ENCODE measurements at places on chromosomes 13 and 19. TPM values are rescaled to one million over a fixed set of nuclear protein-coding genes. Genes with fewer than 3 reads are reported as not detected.

GRCh38 chr13:113053376-113053775 lies 52.2 kb upstream of the F7 start:
- DNase-seq, result no peak

DNA sequence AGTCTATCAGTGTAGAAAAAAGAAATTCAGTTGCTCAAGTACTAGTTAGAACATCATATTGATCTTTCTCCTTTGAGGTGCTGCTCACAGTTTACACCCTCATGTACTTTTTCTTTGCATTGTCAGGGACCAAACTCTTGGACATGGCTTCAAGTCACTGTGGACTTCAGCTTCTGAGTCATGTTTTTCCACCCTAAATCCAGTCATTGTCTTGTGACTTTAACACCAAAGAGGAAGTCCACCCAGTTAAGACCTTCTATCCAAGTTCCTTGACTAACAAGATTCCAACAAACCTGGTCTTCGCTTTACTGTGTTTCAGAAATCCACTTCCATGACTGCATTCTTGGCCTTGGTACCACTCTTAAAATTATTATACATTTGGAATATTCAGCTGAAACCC lies 206.7 kb upstream of the ARGLU1 start:
- DNase-seq, result no peak

DNA sequence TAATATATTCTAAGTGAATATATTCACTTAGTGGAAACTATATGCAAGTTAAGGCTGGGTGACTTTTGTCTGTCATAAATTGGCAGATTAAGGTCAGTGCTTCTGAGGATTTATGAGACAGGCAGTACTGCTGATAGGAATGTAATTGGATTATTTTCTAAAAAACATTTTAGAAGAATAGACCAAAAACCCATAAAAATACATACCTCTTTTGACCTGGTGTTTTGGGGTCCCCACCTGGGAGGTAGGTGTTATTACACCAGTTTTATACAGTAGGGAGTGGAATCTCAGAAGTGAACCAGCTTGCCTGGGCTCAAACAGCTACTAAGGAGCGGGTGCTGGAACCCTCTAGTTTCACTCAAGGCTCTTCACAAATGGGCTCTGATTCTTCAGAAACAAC lies 25.3 kb downstream of the COG3 start:
- no peak for DNase-seq

DNA sequence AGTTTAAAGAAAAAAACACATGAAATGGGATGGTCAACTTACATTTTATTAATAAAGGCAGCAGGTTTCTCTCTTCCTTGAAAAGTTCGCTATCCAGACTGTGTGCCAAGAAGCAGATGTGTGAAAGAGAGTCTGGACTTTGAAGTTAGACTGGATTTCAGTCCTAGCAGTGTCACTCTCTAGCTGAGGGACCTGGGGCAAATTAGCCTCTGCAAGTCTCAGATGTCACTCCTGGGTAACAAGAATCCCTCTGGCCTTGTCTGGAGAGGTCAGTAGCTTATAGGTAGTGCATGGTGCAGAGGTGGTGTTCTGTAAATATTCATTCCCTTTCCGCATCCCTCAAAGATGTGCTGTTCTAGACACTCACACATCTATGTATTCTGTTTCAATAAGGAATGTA lies 187.6 kb upstream of the RNF113B start:
- DNase-seq, result no peak

DNA sequence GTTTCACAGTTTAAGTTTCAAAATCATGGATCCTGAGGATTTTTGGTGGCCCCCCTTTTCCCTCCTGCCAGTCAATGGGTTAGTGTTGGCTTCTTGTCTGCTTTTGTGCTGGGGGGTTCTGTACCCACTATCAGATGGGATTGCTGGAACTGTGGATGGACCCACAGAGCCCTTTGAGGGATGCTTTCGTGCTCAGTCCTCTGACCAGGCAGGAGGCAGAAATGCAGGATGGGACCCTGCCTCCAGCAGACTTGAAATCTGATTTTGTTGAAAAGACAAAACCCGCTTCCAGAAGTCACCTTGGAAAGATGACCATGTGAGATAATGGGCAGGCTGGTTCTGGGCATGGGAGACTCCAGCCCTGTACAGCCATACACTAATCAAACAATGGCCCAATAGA lies 408.9 kb downstream of the ZNF536 start:
- no peak for DNase-seq

DNA sequence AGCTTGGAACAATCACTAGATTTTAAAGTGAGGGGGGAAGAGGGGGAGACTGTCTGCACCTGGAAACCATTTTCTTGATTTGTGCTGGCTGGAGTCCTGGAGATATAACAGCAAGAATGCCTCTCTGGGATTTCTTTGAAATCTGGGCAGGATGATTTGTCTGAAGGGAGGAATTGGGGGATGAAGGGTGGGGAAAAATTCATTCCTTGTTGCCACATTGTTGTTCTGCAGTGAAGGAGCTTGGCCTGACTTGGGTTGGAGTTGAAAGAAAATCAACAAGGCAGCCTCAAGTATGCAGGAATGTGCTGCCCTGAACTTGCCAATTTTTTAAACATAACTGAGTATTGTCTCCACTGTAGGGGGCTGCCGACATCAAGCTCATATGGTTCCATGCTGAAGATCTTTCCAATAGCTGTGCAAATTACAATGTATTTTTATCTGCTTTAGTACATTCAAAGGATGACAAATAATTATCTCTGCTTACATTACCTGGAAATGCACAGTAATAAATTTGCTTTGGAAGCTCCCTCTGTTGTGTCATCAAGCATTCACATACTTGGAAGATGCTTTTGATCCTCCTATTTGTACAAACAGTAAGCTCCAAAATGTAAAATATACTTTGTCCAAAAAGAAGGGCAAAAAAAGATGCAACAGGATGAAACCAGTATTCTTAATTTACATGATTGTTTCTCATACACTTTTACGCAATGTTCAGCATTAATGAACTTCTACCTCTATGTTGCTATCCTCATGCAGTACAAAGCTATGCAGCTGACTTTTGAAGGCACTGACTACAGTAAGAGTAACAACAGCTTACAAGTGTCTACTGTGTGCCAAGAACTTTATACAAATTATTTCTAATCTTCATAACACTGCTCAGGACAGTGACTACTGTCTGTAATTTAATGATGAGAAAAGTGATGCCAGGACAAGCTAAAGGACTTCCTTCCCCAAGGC lies 627.9 kb upstream of the KLF12 start:
- no peak for DNase-seq

DNA sequence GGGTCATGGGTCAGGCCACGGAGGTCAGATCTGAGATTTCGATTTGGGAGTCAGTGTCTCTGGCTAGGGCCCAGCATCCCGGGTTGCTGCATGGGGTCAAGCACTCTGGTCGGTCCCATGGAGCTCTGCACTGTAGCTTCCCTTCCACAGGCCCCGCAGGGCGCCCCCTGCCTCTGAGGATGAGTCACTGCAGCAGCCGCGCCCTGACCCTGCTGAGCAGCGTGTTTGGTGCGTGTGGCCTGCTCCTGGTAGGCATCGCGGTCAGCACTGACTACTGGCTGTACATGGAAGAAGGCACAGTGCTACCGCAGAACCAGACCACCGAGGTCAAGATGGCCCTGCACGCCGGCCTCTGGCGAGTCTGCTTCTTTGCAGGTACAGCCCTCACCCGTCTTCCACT lies 3.6 kb downstream of the CACNG7 start:
- no peak for DNase-seq

- DNase-seq, result no peak
These were observed 20.2 kb downstream of the VSTM2B start for GRCh38 chr19:29545866-29546582.

DNA sequence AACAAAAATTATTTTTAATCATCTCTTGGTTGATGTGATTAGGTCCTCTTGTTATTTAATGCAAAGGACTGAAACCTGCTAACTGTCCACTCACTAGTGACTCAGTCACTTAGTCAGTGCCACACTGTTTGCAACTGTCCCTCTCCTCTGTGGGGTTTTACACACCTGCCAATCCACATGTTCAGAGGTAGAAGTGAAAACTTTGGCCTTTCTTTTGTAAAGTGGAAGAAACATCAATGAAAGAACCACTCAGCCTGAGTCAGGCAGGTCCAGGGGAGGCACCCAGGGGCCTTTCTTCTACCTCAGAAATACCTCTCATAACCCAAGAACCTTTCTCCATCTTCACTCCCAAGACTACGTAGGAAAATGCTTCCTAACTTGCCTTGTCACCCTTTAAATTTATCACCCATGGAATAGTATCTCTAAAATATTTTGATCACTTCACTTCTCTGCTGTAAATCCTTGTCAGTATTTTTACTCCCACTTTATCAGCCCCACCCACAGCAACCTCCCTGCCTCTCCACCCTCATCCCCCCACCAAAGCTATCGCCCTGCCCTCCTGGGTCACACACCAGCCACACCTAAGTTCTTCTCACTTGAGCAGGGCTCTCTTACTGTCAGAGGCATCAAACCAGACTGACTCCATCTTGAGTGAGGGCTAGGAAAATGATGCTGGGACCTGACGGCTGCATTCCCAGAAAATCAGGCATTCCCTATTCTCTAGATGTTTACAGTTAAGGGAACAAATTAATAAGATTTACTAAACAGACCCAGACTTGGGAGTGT lies 29.6 kb upstream of the EEF1AKMT1 start:
- DNase-seq, result no peak

DNA sequence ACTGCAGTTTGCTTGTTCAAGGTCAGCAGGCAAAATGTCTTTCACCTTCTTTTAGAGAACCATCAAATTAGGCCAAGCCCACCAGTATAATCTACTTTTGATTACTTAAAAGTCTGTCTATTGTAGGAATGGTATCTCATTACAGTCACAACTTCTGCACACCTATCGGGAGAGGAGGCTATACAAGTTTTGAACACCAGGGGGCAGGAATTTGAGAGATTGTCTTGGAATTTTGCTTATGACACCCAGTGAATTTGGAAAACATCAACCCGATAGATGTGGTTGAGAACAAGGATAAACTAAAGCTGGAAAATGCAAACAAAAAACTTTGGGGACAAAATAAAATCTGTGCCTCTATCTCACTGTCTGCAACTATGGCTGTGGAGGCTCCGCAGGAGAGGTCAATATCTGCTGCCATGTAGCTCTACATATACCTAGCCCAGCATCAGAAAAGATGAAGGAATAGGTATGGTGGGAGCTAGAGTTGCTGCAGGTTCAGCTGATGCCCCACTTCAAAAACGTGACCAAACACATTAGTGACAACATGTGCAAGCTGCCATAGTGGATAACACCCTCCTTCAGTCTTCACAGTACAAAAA lies 1299.2 kb upstream of the SPRY2 start:
- peak; percentile 13 for DNase-seq

DNA sequence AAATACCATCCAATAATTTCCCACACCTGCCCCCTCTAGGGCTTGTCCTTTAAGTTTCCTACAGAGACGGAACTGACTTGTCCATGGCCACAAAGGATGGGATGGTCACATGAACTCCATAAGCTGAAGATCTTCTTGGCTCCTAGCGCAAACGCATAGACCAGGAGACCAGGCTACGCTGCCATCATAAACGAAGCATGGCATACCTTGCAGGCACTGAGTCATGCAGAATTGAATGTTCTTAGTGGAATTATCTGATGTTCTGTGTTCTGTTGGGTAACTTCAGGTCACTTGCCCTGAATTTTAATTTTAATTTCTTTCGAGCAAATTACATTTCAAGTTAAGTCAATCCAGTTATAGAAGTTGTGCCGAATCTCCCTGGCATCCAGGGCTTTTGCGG lies 96.4 kb upstream of the STARD13 start:
- DNase-seq, result no peak

DNA sequence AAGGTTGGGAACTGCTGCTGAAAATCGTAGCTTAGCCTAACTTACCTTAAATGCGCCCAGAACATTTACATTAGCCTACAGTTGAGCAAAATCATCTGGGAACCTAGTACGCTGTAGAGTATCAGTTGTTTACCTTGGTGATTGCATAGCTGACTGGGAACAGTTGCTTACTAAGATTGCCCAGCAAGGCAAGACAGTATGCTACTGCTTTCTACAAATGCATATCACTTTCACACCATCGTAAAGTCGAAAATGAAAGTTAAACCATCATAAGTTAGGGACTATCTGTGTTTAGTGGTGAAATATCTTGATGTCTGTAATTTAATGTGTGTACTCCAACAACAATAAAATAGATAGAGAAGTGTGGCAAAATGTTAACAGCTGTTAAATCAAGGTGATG lies 1670.6 kb upstream of the PCDH20 start:
- no peak for DNase-seq

GRCh38 chr13:42875475-42876269 lies 94.3 kb downstream of the FAM216B start:
- DNase-seq, result no peak

DNA sequence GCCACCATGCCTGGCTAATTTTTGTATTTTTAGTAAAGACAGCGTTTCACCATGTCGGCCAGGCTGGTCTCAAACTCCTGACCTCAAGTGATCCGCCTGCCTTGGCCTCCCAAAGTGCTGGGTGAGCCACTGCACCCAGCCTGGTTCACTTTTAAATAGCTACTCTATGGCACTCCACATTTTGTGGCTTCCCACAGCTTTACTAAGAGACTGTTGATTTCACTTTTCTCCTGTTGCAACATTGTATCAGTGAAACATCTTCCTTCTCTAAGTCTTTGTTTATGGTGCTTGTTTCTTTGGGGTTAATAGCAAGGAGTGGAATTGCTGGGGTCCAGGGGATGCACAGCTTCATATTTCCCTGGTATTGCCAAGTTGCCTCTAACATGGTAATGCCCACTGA lies 12.3 kb downstream of the TMEM38A start:
- no peak for DNase-seq

- no peak for DNase-seq
These were observed 2.5 kb downstream of the PDE4A start for GRCh38 chr19:10422846-10423245.

DNA sequence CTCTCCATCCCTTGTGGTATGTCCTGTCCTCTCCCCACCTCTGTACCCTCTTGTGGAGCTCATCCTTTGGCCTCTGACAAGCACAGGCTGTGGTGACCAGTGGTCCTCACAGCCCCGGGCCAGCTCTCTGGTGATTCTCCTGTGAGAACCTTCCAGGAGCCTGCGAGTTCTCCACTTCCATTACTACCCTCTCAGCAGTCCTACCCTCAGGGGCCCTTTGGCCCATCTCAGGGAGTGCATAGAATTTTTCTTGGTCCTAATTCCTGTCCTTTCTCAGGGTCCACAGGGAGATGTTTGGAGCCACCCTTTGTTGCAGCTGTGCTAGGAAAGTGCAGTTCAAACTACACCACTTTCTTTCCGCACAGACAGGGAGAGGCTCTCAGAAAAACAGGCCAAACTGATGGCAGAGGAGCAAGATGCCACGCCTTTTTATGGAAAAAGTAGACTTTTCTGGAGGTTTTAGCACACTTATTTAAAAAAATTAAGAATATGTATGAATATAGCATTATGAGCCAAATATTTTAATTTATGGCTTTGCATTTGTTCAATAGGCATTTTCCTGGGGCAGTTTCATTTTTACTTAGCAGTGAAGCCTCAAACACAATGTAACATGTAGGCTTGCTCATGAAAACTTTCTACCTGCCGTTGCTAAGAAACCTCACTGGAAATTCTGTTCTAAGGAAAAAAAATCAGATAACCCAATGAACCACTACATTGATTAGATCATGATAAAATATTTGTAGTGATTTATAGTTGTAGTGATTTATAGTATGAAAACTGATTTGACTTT lies 92.0 kb downstream of the GPR12 start:
- no peak for DNase-seq

GRCh38 chr19:5993648-5994358 lies 15.9 kb upstream of the RANBP3 start:
- DNase-seq, result no peak

The IL11 gene
- 9.4 TPM for total RNA-seq

The NMRK2 gene
- not detected for total RNA-seq

The ADGRE3 gene
- total RNA-seq, result not detected

Measured in A172 (cell line).